ENCODE measurements at places on chromosomes 7 and 10.

DNA sequence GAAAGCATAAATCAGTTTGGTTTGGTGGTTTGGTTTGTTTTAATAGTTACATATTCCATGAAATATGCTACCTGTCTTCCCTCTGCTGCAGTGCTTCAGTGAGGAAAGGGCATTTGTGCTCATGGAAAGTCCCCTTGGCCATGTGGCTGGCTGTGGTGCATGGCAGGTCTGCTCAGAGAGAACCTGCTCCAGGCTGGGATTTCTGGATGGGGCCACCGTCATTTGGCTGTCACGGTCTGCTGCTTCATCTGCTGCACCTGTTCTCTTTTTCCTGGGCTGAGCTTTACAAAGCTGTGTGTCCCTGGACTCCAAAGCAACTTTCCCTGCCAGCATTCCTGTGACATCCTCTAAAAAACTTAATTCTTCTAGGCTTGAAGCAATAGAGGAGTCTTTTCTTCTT lies 8.9 kb downstream of the CDK14 start:
- no peak for DNase-seq

DNA sequence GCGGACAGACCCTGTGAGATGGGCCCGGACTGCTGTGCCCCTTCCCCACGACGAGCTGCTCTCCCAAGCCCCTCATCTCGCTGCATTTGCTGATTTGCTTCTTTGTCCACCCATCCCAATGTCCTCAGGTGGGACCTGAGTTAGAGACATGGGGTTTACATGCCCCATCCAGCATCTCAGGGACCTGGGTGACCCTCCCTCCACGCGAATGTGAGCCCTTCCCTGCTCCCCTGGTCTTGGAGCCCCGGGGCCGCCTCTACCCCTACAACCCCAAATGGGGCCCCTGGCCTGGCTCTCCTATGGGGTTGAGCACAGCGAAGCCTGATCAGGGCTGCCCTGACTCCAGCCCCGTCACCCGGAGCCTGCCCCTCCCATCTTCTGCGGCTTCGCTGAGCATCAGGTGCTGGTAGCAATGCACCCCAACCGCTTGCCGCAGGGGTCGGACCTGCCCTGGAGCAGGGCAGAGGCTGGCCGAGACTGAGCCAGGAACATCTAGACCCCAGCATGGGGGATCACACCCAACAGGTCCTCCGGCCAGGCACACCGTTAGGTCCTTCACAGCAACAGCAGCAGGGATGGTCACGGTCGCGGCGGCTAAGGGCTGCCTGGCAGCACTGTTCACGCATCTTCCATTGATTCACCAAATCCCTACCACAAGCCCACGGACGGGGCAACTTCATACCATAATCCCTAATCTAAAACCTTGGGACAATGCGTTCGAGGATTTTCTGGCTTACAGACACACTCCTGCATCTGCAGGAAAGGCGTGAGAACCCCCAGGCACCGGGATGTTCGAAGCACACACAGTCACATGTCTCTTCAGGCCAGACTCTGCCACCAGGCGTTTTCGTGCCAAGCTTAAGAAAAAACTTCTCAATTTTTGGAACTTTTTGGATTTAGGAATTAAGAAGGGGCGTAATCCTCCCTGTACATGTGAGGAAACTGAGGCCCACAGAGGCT lies 15.5 kb downstream of the WDR86 start:
- DNase-seq, result no peak

DNA sequence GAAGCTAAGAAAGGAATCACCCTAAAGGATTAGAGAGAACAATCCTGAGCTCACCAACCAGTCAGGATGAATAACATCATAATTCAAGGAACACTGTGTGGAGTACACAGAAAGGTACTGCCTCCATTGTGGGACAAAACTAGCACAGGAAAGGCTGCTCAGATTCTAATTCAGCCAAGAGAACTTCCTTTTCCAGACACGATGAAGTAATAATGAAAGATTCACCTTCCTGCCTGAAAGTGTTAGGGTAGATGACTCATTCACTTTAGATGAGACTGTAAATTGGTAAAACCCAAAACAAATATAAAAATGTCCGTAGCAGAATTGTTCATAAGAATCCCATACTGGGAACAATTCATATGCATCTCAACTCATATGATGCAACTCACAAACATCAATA lies 167.2 kb downstream of the CDC14C start:
- DNase-seq, result no peak

DNA sequence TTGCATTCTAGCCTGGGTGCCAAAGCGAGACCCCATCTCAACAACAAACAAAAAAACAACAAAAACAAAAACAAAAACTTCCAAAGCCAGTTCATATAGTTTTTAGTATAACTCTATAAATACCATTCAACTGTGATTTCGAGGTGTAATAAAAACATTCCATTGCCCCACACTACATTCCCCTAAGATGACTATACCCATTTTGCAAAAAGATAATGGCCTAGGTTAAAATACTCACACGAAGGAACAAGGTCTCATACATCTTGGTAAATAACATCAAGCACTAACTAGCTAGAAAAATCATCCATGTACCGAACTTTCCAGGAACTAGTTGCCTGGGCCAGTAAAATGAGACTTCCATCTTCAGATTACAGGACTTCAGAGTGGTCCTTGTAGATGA lies 55.4 kb downstream of the GLI3 start:
- DNase-seq, result no peak

DNA sequence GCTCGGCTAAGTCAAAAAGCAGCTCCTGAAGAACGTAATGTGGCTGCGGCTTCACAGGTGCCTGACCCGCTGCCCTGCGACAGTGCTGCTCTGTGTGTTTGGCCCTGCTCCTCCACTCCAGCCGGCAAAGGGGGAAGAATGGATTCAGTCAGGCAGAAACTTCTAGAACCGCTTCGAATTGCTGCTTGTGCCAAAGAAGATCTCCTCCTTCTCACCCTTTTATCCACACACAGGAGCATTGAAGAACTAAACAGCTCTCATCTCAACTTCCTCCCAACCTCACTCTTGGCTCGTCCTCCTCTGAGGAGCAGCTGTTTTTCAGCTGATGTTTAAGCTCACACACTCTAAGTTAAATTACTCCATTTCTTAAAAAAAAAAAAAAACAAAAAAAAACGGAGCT lies 651.4 kb downstream of the INHBA start:
- no peak for DNase-seq

GRCh38 chr7:114589436-114589835 lies 174.8 kb downstream of the FOXP2 start:
- no peak for DNase-seq

- DNase-seq, result no peak
These were observed 184.5 kb upstream of the PHF14 start for GRCh38 chr7:10789170-10789569.

GRCh38 chr7:15352421-15353206 lies 209.2 kb downstream of the AGMO start:
- DNase-seq, result no peak

DNA sequence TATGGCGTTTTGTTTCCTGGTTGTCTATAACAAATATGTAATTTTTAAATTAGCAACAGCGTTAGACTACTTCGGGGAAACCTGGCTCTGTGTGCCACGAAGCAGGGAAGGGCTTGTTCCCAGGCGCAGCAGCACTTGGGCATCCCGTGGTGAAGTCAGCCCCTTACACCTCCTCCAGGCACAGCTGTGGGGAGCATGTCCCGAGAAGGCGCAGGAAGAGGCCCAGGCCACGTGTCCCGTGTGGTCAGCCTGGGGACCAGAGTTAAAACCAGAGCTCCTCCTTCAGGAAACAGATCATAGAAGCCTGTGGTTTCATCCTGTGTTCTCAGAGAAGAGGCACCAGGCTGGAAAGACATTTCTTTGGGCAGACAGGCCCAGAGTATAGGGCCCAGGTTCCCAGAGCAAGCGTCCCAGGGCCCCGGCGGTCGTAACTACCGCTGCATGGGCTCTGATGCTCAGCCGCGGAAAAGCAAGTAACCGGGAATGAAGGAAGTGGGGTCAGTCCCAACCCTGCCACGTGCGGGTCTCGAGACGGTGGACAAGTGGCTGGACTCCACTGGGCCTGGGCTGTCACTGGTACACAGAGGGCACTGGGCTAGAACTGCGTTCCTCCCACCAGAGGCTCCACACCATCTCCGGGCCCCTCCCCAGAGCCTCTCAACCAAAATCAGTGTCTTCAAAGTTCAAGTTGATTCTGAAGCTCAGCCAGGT lies 7.1 kb downstream of the NUDT1 start:
- DNase-seq, result peak; percentile 22

GRCh38 chr10:93456480-93456879 lies 25.7 kb downstream of the MYOF start:
- DNase-seq, result no peak

DNA sequence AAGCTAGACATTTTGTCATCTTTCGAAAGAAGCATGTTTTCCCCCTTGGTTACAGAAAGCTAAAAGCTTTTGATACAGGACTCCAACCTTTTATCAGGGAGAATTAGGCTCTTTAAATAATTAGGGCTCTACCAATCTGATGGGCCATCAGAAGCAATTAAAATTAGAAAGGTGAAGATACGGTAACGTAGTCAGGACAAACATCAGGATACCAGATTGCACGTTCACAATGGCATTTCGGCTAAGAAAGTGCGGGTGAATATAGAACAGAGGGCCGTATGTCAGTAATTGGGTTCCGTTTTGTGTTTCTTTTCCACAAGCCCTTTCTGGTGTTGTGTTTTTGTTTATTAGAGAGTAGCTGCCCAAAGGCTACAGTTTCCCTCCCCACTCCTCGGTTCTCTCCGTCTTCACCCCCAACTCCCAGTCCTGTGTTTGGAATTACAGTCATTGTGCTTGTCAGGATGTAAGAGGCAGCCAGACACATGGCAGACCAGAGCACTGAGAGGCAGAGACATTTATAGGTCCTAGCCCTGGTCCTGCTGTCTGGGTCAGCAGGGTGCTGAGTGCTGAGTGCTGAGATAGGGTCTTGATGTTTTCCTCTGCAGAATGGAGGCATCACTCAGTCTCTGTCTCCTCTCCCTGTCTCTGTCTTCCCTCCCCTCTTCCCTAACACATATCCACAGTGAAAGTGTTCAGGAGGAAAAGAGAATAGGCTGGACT lies 5.5 kb downstream of the PFKP start:
- no peak for DNase-seq
